Activated T-helper 2 cell treated with anti-CD3 and anti-CD28 coated beads, Interferon-gamma antibody, Interleukin-2, Interleukin-4, amounts not matched to agents 10 μg/mL and 5 μg/mL and 100 μg/mL, durations not matched to agents 14 hours and 24 hours and 36 hours (primary cell): ENCODE measurements at places on chromosomes 13 and 19. TPM values are rescaled to one million over a fixed set of nuclear protein-coding genes. Genes with fewer than 3 reads are reported as not detected.

Gene PNMA8B
- not detected in 2 replicates for total RNA-seq

DNA sequence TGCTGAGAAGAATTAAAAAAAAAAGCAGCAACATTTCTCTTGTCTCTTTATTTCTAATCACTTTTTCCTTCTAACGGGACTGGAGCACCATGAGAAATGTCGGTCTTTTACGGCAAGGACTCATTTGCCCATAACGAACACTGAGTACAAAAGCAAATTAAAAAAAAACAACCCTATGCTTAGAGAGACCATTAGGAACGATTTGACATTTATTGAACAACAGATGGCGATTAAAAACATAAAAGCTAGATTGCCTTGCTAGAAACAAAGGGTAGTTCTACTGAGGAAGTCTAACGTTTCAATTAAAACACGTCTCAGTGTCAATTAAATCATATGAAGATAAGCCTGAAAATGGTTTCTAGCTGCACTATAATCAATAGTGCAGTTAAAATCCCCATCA is 51.1 kb downstream of the OLFM4 start:
- no peak for DNase-seq

- no peak for DNase-seq
Observed at GRCh38 chr13:28540612-28541011, 45.7 kb upstream of the FLT1 start.

Gene MBD3L3
- not detected in 2 replicates for total RNA-seq

Gene ZNF628
- 8.6 and 9.5 TPM in 2 replicates for total RNA-seq
